Bone marrow (tissue), 2 donors: ENCODE measurements at places on chromosomes 11 and 22.

DNA sequence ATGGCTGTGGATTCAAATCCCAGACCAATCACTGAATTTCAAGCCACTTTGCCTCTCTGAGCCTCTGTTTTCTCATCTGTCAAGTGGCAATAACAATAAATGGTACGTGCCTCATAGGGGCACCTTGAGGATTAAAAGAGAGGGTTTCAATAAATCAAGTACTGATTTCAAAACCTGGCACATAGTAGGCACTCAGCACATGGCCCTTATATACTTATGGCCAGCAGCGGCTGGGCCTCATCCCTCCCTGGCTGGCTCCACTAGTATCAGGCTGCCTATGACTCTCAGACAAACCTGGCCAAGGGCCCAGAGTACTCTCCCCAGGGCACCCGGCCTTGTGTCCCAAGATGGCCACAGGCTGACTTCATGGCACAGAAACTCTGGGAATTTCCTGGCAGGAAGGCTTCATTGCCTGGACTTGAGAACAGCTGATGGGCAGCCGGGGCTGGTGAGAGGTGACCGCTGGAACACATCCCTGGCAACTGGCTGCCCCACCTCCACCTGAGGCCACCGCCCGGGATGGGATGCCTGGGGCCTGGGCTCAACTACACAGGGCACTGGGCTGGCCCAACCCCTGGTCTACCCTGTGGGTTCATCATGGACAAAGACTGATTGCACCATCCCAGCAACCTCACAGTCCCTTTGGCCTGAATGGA lies 3.4 kb downstream of the FADS3 start:
- DNase-seq, result no peak

GRCh38 chr22:28442711-28443525 lies 236.7 kb downstream of the TTC28 start:
- no peak for DNase-seq

GRCh38 chr11:67400251-67400941 lies 1.3 kb downstream of the PPP1CA start:
- DNase-seq, result no peak

- no peak for DNase-seq
These were observed 30.3 kb downstream of the TPCN2 start for GRCh38 chr11:69078930-69079605.

- DNase-seq, result no peak
These were observed 3.6 kb downstream of the ASCL2 start for GRCh38 chr11:2266586-2267305.

- DNase-seq, result no peak
These were observed 157.3 kb upstream of the CTSC start for GRCh38 chr11:88494848-88495247.

DNA sequence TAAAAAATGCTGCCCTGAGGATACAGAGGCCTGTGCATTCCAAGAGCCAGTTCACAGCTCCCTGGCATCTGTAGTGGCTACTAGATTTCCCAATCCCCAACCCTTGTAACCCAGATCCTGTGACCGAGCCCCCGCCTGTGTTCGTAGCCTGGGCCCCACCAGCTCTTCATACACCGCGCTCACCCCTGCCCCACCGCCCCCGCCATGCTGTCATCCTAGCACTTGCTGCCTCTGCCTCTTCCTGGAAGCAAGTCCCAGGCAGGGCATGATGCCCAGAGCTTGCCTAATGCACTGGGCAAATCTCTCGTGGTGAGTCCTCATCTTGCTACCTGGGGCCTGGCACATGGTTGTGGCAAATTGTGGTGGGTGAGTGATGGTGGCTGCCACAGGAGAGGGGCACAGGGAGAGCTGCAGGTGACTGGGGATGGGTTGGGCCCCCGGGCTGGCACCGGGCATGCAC lies 7.1 kb downstream of the MGAT3 start:
- no peak for DNase-seq

GRCh38 chr22:20530368-20531153 lies 23.2 kb downstream of the MED15 start:
- no peak for DNase-seq

- no peak for DNase-seq
These were observed 752.9 kb downstream of the CNTN5 start for GRCh38 chr11:99773646-99774045.

DNA sequence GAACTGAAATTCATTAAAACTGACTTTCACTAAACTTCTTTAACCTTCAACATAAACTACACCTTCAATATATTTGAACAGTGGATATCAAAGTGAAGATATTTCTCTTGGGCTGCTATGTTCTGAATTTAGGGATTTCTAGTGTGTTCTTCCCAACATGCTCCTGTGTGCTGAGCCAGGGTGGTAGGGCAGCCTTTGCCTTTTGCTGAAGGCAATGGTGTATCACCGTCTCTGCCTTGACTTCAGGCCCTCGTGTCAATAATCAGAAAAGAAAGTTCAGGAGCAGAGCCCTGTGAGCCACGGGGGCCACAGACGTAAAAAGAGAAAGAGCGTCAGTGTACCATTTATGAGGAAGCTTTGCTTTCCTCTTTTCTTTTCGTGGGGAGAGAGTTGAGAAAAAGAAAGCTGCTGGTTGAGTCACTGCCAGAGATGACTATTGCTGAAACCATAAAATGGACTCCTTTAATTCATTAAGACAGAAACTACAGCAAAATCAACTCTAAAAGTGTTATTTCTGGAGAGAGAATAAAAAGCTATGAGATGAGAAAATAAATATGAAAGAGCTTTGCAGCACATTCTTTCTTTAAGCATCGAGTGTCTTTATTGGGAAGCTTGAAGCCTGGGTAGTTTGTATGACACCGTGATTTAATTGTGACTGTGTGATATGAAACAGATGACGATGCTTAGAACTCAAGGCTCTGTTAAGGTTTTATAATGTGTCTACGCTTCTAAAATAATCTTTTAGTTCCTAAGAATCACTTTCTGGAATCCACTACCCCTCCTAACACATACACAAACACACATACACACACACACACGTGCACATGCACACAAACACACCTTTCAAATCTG lies 271.8 kb upstream of the MTNR1B start:
- DNase-seq, result no peak

GRCh38 chr11:100188137-100188783 lies 498.8 kb upstream of the ARHGAP42 start:
- no peak for DNase-seq

GRCh38 chr11:66080055-66080817 lies 10.2 kb downstream of the PACS1 start:
- DNase-seq, result peak; percentile 30

GRCh38 chr11:20226933-20227332 lies 66.7 kb upstream of the DBX1 start:
- DNase-seq, result no peak

GRCh38 chr11:96213500-96213899 lies 129.5 kb downstream of the MAML2 start:
- DNase-seq, result no peak

DNA sequence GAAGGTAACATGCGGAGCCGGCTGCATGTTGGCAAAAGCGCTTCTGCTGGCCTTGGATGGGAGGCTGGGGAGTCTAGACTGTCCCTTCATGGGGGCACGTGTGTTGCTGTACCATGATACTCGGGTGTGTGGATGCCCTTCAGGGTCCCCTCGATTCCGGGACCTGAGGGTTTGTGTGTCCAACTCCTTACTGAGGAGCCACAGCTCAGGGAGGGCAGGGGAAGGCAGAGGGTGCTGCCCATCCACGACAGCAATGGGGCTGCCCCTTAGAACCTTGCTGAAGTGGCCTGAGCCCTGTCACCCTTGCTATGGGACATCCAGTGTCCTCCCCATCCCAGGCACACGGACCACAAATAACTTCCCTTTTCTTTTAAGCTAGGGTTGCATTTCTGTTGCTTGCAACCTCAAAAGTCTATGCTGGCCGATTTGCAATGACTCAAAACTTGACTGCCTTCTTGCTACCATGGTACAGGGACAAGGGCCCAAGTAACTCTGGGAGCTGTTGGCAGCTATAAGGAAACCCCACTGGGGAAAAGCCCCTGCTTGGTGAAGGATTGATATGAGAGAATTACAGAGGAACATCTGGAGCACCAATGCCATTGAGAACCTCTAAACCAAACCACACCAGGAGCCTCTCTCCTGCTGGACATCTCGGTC lies 43.8 kb downstream of the RTL6 start:
- no peak for DNase-seq

GRCh38 chr11:69321877-69322361 lies 28.0 kb downstream of the MYEOV start:
- no peak for DNase-seq

DNA sequence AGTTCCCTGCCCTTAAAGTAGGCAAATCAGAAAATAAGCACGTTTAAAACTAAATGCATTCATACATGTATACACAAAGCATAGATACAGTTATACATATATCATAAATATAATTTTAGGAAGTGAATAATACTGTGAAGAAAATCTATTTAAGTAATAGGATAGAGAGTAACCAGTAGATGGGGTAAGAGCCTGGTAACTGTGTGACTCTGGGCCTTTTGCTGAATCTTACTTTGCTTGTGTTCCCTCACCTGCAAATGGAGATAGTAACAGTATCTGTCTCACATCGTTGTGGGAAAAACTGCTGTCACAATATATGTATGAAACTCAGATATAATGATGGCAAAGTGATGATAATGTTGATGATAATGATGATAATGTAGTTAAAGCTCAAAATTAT lies 29.9 kb downstream of the MS4A2 start:
- no peak for DNase-seq

GRCh38 chr22:22748297-22748743 lies 103.9 kb downstream of the GGTLC2 start:
- DNase-seq, result no peak

DNA sequence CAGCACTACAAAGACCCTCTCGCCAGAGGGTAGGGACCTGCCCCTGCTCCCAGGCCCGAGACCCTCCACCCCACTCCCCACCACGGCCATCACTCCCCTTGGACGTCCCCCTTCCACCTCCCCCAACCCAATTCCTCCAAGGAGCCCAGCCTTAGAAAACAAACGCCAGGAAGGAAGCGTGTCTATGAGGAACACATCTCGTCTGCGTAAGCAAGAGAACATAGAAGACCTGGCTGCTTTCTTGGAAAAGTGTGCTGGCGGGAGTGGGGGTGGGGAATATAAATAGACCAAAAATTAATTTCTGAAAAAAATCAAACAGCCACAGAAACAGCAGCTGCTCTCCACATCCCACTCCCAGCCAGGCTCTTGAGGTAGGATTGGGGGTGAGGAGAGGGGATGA lies 23.9 kb upstream of the IGSF9B start:
- DNase-seq, result no peak

GRCh38 chr22:22942511-22943329 lies 55.1 kb downstream of the IGLL5 start:
- peak; percentile 66 for DNase-seq

GRCh38 chr11:44585421-44585820 lies 20.0 kb downstream of the CD82 start:
- DNase-seq, result no peak

DNA sequence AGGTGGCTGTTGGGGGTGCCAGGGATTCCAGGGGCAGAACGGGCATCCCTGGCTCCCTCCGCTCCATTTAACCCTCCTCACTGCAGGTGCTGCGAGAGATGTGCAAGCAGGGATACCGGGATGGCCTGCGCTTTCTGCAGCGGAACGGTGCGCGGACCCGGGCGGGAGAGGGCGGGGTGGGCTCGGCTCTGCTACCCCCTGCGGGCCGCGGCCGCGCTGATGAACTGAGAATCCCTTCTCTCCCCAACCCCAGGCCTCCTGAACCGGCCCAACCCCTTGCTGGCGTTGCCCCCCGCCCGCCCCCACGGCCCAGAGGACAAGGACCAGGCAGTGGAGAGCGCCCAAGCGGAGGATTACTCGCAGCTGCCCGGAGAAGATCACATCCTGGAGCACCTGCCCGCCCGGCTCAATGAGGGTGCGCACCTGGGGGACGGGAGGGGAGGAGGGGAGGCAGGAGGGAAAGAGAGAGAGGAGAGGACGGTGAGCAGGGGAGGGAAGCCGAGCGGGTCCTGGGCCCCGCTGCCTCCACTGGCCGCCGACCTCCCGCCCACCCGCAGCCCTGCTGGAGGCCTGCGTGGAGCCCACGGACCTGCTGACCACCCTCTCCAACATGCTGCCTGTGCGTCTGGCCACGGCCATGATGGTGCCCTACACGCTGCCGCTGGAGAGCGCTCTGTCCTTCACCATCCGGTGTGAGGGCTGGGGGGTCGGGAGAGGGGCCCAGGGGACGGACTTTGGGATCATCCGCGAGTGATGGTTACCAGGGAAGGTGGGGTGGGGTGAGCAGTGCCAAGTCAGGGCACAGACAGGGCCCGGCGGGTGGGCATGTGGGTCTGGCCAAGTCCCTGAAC lies 4.1 kb upstream of the CRACR2B start:
- DNase-seq, result no peak

GRCh38 chr11:121513807-121514206 lies 61.0 kb upstream of the SORL1-AS1 start:
- DNase-seq, result no peak

DNA sequence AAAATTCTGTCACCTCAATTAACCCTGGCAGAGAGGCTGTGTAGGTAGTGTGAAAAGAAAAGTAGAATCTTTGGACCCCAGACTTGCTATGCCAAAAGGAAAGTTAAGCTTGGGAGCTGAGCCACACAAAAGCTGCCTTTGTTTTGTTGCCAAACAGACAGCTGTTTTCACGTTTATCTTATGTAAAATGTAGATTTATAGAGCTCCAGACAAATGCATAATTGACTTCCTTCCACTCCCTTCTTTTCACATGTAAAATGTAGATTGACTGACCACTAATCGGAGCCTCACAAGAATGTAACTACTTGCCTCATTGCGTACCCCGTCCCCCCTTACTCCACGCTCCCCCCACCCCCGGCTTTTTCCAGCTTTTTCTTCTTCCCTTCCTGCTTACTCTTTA lies 2302.2 kb upstream of the RAG2 start:
- no peak for DNase-seq

GRCh38 chr11:115872416-115872815 lies 368.2 kb upstream of the CADM1 start:
- no peak for DNase-seq

DNA sequence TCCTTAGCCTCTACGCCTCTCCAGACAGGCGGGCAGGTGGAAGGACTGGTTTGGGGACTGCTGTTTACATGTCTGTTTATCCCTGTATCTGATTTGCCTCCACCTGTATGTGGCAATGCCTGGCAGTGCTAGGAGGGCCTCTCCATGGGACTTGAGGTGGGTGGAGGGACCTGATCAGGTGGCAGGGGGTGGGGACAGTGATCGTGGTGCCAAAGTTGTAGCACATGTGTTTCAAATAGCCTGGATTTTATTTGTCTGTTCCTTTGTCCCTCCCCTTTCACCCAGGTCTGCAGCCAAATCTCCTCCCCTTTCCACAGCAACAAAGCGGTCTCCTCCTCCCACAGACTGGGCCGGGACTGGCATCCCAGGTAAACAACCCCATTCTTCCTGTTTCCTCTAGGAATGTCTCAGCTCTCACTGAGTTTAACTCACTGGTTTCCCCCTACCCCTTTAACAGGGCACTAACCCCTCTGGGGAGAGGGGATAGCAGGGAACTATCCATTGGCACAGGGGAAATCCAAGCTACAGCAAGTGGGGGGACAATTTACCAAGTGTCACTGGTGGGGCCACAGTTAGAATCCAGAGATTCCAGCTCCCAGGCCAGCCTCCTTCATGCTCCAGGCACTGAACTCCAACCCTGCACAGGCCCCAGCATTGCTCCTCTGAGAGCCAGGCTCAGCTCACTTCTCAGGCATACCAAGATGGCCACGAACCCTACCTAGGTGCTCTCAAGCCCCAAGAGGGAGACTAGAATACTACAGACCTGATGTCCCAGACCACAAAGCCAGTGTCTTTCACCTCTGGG lies 22.9 kb upstream of the TLCD5 start:
- DNase-seq, result no peak

GRCh38 chr22:45212992-45213751 lies 27.5 kb downstream of the KIAA0930 start:
- no peak for DNase-seq
